T1000 (cell line): ENCODE measurements at places on chromosomes 4 and X.

DNA sequence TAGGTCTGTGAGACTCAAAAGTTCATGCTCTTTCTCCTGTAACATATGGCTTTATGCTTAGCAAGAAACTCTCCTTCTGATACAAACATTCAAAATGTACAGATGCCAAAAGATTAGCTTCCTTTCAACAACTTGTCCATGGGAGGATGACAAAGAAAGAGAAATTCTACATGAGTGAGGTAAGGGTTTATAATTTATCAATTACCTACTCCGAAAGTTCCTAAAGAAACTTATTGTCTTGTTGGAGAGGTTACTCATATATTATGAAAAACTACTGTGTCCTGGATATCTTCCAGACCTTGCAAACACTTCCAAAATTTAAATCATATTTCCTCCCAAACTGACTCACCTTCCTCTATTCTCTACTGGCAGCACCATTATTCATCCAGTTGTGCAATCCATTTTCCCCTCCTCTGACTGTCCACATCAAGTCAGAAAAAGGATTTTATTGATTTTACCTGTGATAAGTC, 65.1 kb downstream of the ENPEP start:
- no peak for DNase-seq

DNA sequence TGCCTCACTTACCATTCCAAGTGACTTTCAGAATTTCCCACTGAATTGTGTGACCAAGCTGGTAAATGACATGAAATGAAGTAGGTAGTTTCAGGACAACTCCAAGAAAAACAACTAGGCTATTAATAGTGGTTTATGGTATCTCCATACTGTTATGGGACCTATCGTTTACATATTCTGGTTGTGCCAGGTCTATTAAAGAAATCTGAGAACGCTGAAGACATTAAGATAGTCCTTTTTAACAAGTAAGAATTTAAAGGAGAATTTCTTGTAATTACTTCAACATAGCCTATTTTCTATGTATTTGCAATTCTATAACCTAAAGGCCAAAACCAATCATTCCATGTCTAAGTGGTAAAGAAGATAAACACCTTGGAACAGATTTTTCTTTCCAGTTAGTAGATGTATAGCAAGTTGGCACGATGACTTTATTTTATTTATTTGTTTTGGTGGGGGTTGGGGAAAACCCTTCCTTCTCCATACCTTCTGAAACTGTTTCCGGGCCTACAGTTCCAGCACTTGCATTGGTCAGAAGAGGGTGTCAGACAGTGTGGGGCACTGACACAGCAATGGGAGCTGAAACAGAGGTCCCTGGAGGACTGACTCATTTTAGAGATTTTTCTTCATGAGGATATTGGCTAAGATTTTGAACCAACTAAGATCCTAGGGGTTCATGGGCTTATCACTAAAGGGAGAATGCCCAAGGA, 7.6 kb upstream of the DCLK2 start:
- no peak for DNase-seq

DNA sequence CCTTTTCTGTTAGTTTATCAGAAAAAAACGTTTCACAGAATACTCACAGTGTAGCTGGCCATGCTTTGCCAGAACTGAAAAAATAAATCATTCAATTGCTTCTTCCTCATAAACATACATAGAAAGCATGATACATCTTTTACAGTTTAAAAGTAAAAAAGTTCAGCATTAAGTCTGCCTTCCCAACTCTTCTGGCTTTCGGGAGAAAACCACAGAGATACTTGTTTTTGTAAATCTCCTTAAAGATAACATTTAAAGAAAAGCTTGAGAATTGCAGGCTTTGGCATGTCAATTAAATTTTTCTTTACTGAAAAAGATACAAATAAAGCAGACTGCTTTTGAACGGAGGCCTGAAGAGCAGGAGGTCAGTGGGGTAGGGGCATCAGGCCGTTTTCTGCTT, 66.8 kb downstream of the SEC24D start:
- DNase-seq: no peak

- no peak for DNase-seq
Measured at GRCh38 chrX:136879001-136879687, 1.4 kb downstream of the RBMX start.

DNA sequence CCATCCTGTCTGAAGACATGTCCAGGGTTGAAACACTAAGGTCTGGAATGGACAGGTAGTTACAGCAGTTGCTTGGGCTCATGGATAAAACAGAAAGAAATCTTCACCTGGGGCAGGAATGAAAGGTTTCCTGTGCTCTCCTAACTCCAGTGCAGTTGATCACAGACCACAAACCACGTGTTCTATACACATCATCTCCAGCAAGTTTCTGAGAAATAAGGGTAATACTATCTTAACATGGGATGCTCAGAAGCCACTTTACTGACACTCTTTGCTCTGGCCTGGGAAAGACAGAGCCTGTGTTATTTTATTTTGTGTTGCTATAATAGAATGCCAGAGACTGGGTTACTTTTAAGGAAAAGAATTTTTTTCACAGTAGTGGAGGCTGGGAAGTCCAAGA, 16.0 kb downstream of the MAGEB10 start:
- DNase-seq: no peak

- no peak for DNase-seq
Measured at GRCh38 chrX:103066606-103067005, 2.6 kb upstream of the BEX1 start.

- no peak for DNase-seq
Measured at GRCh38 chr4:54229631-54230483, 764 bp downstream of the PDGFRA start.

DNA sequence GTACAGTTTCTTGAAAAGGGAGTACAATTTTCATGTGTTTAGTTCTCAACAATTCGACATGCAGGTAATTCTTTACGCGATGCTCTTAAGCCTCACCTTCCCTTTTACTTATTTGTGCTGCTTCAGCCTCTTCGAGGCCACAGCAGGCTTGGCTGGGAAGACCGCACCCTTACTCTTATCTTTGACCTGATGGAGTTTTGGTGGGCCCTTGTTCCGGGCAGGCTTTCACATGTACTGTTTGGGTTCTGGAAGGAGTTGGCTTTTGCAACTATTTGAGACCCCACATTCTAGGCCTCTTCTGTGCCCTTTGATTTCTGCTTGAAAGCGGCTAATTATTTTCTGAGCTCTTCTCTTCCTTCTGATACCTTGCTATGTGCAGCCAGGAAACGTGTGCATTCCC, 60.2 kb downstream of the FAM193A start:
- DNase-seq: no peak

DNA sequence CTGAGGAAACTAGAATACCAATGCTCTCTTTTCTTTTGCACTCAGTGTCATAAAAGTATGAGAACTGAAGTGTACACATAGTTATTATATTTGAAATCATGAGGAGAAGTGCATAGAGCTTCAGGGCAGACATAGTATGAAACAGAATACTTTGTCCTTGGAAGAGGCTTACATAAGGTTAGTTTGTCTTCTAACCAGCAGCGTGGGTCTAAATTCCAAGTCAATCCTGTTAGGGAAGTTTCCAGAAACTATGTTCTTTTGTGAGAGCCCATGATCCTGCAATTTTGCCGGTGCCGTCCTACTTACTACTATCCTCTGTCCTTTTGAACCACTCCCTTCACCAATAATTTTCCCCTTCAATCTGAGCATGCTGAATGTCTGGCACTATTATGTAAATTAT, 156.2 kb downstream of the PABPC4L start:
- DNase-seq: no peak

DNA sequence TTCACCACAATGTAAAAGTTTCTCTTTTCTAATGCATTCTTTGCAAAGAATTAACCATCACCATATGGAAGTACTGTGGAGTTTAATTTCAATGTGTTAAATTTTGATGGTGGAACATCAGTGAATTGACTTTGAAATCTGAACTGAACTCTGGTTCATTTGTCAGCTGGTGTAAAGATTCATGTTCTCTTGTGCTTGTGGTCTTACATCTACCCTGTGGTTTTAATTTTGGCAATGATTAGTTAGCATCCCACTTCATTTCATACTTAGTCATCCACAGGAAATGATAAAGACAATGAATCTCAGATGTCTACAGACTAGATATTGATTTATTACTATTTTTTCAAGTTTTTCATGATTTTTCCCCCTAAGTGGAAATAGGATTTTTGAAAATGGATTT, 77.8 kb downstream of the GRID2 start:
- DNase-seq: no peak
